ENCODE measurements at places on chromosomes 5 and 9.

- no peak for DNase-seq
Observed at GRCh38 chr9:125468646-125469045, 207.0 kb downstream of the GAPVD1 start.

GRCh38 chr5:96203761-96204160 lies 229.3 kb downstream of the PCSK1 start:
- DNase-seq, result no peak

GRCh38 chr5:117680426-117680825 lies 1105.8 kb upstream of the SEMA6A start:
- no peak for DNase-seq

DNA sequence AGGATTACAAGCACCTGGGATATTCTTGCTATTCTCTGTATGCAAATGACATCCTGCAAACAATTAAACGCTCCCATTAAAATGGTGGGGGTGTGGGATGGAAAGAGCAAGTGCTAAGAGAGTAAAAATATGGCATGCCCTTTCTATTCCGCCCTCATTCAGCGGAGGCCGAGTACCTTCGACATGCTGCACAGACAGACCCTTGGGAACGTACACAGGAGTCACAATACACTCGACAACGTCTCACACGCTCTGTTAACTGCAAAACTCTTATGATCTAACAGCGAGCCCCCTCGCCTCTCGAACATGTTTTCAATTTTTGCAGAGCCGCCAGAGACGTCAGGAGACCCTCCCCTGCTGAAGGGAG lies 322.2 kb downstream of the CEMIP2 start:
- no peak for DNase-seq

Measured in activated CD4-positive, alpha-beta T cell treated with anti-CD3 and anti-CD28 coated beads, Interleukin-2, Interleukin-6, amounts not matched to agents 100 ng/mL and 50 ng/mL, durations not matched to agents 16 hours and 8 hours (primary cell).